GM23338 (cell line): ENCODE measurements at places on chromosomes 5 and 9.

- H3K27me3 ChIP-seq, result no peaks in the 10 kb centered on the region
- H3K27ac ChIP-seq, result no peak overlapping the region
- no peak for DNase-seq
- H3K36me3 ChIP-seq, result no peaks in the 10 kb centered on the region
- no peak overlapping the region for H3K4me3 ChIP-seq
Observed at GRCh38 chr9:94584555-94584954, 9.1 kb downstream of the FBP2 start.

GRCh38 chr9:121568343-121569265 is 69.0 kb upstream of the GGTA1 start:
- DNase-seq, result no peak
- no peak overlapping the region for H3K4me3 ChIP-seq
- no peaks in the 10 kb centered on the region for H3K27me3 ChIP-seq
- no peaks in the 10 kb centered on the region for H3K36me3 ChIP-seq
- H3K27ac ChIP-seq, result no peak overlapping the region

- H3K4me1 ChIP-seq, result peaks cover 13% of the 10 kb centered on the region; the same call in 1 of the 2 replicates
- H3K27ac ChIP-seq, result no peak overlapping the region
- DNase-seq, result no peak
- H3K27me3 ChIP-seq, result no peaks in the 10 kb centered on the region
- H3K4me3 ChIP-seq, result no peak overlapping the region
Observed at GRCh38 chr5:58411372-58411771, 48.5 kb downstream of the PLK2 start.

DNA sequence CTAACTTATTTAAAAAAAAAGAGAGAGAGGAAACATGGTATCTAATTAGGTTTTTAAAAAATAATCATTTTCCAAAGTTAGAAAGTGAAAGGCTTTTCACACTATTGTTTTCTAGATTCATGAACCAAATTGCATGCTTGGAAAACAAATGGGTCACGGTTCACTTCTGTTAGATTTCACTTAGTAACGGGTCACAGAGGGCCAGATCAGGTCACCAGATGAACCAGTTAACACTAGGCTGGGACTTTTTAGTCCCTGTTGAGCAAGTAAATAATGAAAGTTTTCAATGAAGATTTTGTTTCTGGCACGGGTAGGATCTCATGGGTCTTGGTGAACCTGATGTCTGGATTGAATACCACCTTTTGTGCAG is 207.2 kb upstream of the RFX3 start:
- no peaks in the 10 kb centered on the region for H3K36me3 ChIP-seq
- H3K4me1 ChIP-seq, result peaks cover 3% of the 10 kb centered on the region; the same call in 1 of the 2 replicates
- no peaks in the 10 kb centered on the region for H3K27me3 ChIP-seq
- DNase-seq, result no peak
- H3K4me3 ChIP-seq, result no peak overlapping the region

DNA sequence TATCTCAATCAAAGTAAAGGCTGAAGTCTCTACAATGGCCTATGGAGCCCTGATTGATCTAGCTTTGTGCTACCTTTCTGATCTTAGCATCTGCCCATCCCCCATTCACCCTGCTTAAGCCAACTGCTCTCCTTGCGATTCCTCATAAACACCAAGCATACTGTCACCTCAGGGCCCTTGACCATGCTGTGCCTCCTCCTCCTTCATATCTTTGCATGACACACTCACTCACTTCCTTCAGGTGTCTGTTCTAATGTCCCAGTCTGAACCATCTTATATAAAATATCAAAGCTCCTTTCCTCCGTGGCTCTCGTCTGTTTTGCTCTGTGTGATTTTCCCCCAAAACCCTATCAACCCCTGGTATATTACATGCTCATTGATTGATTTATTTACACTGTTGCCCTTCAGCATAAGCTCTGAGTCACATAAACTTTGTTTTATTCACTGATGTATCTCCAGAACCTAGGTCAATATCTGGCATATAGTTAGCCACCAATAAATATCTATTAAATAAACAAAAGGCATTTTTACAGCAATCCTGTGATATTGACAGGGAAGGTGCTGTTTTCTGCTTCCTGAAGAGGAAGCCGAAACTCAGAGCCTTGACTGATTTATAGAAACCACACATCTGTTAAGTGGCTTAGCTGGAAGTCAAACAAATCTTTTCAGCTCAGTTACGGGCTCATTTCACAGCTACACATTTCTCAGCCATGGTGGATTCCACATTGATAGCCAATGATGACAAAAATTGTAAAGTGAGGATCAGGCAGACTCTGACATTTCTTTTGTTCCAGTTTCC is 103.6 kb downstream of the BOD1 start:
- H3K4me3 ChIP-seq, result no peak overlapping the region
- no peaks in the 10 kb centered on the region for H3K36me3 ChIP-seq
- H3K27me3 ChIP-seq, result no peaks in the 10 kb centered on the region
- H3K4me1 ChIP-seq, result no peaks in the 10 kb centered on the region
- DNase-seq, result no peak

DNA sequence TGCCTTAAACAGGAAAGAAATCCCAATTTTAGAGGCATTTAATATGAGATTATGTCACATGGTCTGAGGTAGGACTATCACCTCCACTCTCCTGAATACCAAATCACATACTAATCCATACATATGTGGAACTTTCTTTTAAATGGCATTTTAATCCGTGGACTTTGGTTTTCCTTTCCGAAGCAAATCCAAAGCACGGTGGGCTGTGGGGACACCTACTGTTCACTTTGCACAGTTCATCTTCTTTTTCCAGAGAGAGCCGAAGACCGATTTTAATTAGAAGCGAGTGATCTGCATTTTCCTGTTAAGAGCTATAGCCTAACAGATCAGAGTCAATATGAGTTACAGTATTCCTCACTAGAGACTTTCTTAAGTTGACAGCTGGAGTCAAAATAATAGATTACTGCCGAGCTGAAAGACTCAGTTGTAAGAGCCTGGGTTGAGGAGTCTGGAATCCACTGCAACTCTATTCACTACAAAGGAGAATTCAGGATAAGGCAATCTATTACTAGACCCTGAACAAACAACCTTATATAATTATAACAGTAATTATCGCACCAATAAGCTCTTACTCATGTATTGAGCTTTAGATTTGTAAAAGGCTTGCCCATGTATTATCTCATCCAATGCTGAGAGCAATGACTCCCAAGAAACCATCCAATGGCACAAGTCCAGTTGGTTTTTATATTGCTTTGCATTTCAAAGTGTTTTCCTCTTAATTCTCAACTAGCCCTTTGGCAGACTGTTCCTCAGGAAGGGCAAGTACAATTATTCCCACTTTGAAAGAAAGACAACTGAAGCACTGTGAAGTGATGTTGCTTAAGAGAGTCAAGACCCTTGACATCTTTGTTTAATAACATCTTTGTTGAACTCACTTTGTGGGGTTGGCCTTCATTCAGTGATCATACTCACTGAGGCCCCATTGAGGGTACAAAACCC is 144.7 kb downstream of the TRPM6 start:
- peak; percentile 66 for DNase-seq
- H3K27ac ChIP-seq, result no peak overlapping the region
- H3K27me3 ChIP-seq, result no peaks in the 10 kb centered on the region
- H3K36me3 ChIP-seq, result no peaks in the 10 kb centered on the region
- no peak overlapping the region for H3K4me3 ChIP-seq

GRCh38 chr9:128321879-128322403 is 306 bp downstream of the TRUB2 start:
- peaks cover 6% of the 10 kb centered on the region for H3K36me3 ChIP-seq
- DNase-seq, result no peak
- peak overlapping the region; percentile 99 for H3K4me3 ChIP-seq
- H3K4me1 ChIP-seq, result peaks cover 7% of the 10 kb centered on the region
- H3K27ac ChIP-seq, result peak overlapping the region; percentile 63; the same call in 1 of the 2 replicates

DNA sequence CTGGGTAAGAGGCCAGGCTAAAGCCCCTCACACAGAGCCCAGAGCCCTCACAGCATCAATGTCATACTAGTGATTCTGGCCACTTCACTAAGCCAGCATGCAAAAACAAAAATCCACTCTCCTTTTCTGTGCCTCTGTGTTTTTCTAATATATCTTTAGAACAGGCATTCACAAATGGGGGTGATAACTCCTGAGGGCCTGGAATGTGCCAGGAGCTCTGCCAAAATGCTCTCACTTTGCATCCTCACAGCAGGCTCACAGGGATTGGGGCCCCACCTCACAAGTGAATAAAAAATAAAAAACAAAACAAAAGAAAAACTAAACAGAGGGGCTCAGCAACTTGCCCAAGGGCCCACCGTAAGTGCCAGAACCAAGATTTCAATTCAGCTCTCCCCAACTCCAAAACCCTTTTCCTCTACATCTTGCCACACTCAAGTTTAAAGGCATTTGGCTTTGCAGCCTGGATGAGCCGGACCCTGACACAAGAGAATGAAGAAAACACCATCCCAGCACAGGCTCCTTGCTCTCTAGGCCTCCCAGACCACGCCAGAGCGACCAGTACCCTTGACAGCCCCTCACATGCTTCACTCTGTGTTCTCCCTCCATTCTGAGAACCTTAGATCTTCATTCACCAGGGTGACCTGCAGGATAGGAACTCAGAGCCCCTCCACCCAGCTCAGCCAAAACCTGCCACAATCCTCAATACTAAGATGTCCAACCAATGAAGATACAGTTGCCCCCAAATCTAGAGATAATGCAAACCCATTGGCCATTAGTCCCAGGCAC is 51.3 kb downstream of the SAXO1 start:
- H3K4me1 ChIP-seq, result 0 out of 2 replicates have a peak, but pooled peaks cover 6% of the 10 kb centered on the region
- no peak for DNase-seq

GRCh38 chr5:121937762-121938161 is 24.0 kb upstream of the SRFBP1 start:
- no peaks in the 10 kb centered on the region for H3K4me1 ChIP-seq
- DNase-seq, result no peak
- no peak overlapping the region for H3K27ac ChIP-seq
- no peaks in the 10 kb centered on the region for H3K27me3 ChIP-seq
- no peaks in the 10 kb centered on the region for H3K36me3 ChIP-seq
- no peak overlapping the region for H3K4me3 ChIP-seq
